Activated CD8-positive, alpha-beta memory T cell treated with anti-CD3 and anti-CD28 coated beads, Interleukin-2, amount 10 ng/mL, durations not matched to agents 7 days and 5 days (primary cell): ENCODE measurements at places on chromosomes 5 and 9. TPM values are rescaled to one million over a fixed set of nuclear protein-coding genes. Genes with fewer than 3 reads are reported as not detected.

Gene BARHL1
- not detected for total RNA-seq

GRCh38 chr5:168879331-168879730, 300.2 kb upstream of the PANK3 start:
- no peak for DNase-seq
- no peak overlapping the region for H3K4me3 ChIP-seq
- H3K4me1 ChIP-seq: no peaks in the 10 kb centered on the region
- peaks cover 11% of the 10 kb centered on the region for H3K27me3 ChIP-seq
- no peak overlapping the region for H3K27ac ChIP-seq

GRCh38 chr9:109456811-109457210, 41.3 kb downstream of the PTPN3 start:
- no peaks in the 10 kb centered on the region for H3K36me3 ChIP-seq
- no peak for DNase-seq
- no peak overlapping the region for H3K4me3 ChIP-seq
- peaks cover 19% of the 10 kb centered on the region for H3K4me1 ChIP-seq
- H3K27me3 ChIP-seq: peaks cover 30% of the 10 kb centered on the region

Gene PCDHGB2
- 0.67 TPM for total RNA-seq

GRCh38 chr9:8085986-8086385, 286.4 kb upstream of the DMAC1 start:
- H3K4me1 ChIP-seq: no peaks in the 10 kb centered on the region
- H3K4me3 ChIP-seq: no peak overlapping the region
- no peak for DNase-seq
- H3K27ac ChIP-seq: no peak overlapping the region
- H3K27me3 ChIP-seq: no peaks in the 10 kb centered on the region

Gene LRRC70
- total RNA-seq: 0.42 TPM

DNA sequence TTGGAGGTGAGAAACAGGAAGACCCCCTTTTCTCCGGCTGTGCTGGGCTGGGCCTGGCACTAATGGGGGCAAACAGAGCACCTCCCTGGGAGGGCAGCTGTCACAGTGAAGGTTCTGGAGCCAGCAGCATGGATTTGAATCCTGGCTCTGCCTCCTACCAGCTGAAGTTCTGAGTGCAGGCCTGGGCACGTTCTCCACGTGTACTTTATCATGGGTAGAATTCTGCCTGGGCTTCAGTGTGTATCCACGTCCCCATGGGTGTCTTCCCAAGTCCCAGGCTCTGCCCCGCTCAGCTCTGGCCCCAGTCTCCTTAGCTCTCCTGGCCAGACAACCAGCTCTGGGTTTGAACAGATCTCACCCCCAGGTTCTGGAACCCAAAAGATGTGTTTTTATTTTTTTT, 223.2 kb downstream of the PBX3 start:
- no peaks in the 10 kb centered on the region for H3K27me3 ChIP-seq
- no peaks in the 10 kb centered on the region for H3K36me3 ChIP-seq
- H3K4me3 ChIP-seq: no peak overlapping the region
- no peak overlapping the region for H3K27ac ChIP-seq

Gene BTNL8
- total RNA-seq: not detected

GRCh38 chr5:31232273-31232888, 38.9 kb downstream of the CDH6 start:
- no peak overlapping the region for H3K4me3 ChIP-seq
- H3K27me3 ChIP-seq: no peaks in the 10 kb centered on the region
- H3K36me3 ChIP-seq: no peaks in the 10 kb centered on the region
- DNase-seq: no peak
- no peaks in the 10 kb centered on the region for H3K4me1 ChIP-seq

- DNase-seq: peak; percentile 55
- H3K27me3 ChIP-seq: peaks cover 55% of the 10 kb centered on the region
- no peaks in the 10 kb centered on the region for H3K36me3 ChIP-seq
- H3K4me1 ChIP-seq: peaks cover 6% of the 10 kb centered on the region
- no peak overlapping the region for H3K27ac ChIP-seq
These were observed 337.4 kb upstream of the PUM3 start for GRCh38 chr9:3181049-3181953.

- H3K36me3 ChIP-seq: no peaks in the 10 kb centered on the region
- no peaks in the 10 kb centered on the region for H3K4me1 ChIP-seq
- H3K27me3 ChIP-seq: peaks cover 35% of the 10 kb centered on the region
- no peak overlapping the region for H3K4me3 ChIP-seq
- DNase-seq: no peak
These were observed 56.7 kb upstream of the CPLX2 start for GRCh38 chr5:175814691-175815090.

- peak; percentile 63 for DNase-seq
- peak overlapping the region; percentile 89 for H3K4me3 ChIP-seq
- H3K36me3 ChIP-seq: peaks cover 59% of the 10 kb centered on the region
- peaks cover 66% of the 10 kb centered on the region for H3K4me1 ChIP-seq
- peak overlapping the region; percentile 94 for H3K27ac ChIP-seq
These were observed 359 bp downstream of the PRELID1 start for GRCh38 chr5:177303925-177304391.

GRCh38 chr5:139974661-139975060, 68.4 kb downstream of the NRG2 start:
- H3K36me3 ChIP-seq: no peaks in the 10 kb centered on the region
- no peaks in the 10 kb centered on the region for H3K4me1 ChIP-seq
- peak; percentile 37 for DNase-seq
- H3K27ac ChIP-seq: no peak overlapping the region
- H3K27me3 ChIP-seq: peaks cover 37% of the 10 kb centered on the region

Gene WDR31
- 1.1 TPM for total RNA-seq

Gene CCNJL
- total RNA-seq: not detected

Gene GABRA1
- total RNA-seq: not detected

Gene CCNO
- total RNA-seq: 0.26 TPM

- peaks cover 25% of the 10 kb centered on the region for H3K36me3 ChIP-seq
- H3K27ac ChIP-seq: peak overlapping the region; percentile 13
- H3K27me3 ChIP-seq: no peaks in the 10 kb centered on the region
- H3K4me3 ChIP-seq: no peak overlapping the region
- peaks cover 68% of the 10 kb centered on the region for H3K4me1 ChIP-seq
These were observed 514.8 kb downstream of the RAB3C start for GRCh38 chr5:59097712-59098111.

Gene NUTM2F
- not detected for total RNA-seq

DNA sequence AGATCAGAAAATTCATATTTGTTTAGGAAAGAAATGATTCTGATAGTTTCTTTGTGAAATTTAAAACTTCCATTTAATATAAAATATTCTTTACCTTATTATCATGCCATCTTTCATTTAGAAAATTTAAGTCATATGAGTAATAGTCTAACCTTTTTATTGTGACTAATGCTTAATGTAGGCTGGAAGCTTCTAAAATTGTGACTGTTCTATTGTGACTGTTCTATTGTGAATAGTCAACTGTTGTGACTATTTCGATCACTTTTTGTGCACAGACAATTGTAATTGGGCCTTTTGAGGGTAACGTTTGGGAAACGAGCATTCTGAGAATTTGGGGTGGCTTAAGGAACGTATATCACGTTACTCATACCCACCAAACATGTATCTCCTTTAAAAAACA, 100.0 kb downstream of the PARP8 start:
- DNase-seq: no peak
- H3K27ac ChIP-seq: no peak overlapping the region
- H3K4me1 ChIP-seq: peaks cover 21% of the 10 kb centered on the region
- H3K4me3 ChIP-seq: no peak overlapping the region
- no peaks in the 10 kb centered on the region for H3K27me3 ChIP-seq

Gene ACTBL2
- total RNA-seq: not detected

DNA sequence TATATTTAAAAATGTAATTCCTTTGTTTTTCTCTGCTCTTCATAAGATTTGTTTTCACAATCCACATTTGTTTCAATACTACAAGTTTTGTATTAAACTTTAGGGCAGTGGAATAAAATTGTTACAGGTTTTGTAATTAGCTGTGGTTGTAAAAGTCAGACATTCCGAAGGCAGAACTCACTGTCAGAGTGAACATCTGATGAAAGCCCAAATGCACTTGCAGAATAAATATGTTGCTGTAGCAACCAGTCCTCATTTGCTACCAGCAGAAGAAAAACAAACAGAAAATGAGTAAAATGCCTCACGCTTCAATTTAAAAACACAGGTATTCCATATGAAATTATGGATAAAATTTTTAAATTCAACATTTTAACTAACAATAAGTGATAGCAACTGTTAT, 740.1 kb upstream of the FAM174A start:
- DNase-seq: no peak
- no peak overlapping the region for H3K4me3 ChIP-seq
- H3K36me3 ChIP-seq: no peaks in the 10 kb centered on the region
- H3K27ac ChIP-seq: no peak overlapping the region
- H3K27me3 ChIP-seq: no peaks in the 10 kb centered on the region
- H3K4me1 ChIP-seq: no peaks in the 10 kb centered on the region

DNA sequence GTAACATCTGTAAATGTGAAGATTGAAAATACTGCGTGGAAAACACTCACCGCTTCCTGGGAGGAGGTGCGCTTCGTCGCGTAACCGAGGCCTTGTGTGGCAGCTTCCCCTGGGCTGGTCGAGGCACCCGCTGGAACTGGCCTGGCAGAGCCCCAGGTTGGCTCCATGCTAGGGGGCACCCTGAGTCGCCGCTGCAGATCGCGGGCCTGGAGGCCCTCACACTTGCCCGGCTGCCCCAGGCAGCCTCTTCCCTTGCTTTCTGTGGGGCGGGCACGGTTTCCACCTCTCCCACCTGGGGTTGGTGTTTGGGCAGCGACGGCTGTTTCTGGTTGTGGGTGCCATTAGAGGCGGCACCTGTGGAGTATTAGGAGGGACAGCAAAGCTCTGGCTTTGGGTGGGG, 852 bp downstream of the ZNF354C start:
- peaks cover 54% of the 10 kb centered on the region for H3K36me3 ChIP-seq
- DNase-seq: no peak
- H3K27ac ChIP-seq: no peak overlapping the region

DNA sequence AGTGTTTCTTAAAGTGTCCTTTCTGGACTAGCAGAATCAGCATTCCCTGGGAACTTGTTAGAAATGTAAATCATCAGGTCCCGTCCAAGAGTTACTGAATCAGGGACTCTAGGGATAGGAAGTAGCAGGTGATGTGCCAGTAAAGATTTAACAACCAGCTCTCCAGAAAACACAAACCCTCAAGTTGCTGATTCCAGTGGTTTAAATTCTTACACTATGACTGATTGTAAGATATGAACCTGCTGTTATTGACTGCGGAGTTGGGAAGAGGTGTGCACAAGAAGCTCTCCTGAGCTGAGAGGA, 39.1 kb upstream of the BASP1 start:
- no peaks in the 10 kb centered on the region for H3K36me3 ChIP-seq
- H3K27me3 ChIP-seq: no peaks in the 10 kb centered on the region
- no peak for DNase-seq
- H3K4me3 ChIP-seq: no peak overlapping the region
- H3K27ac ChIP-seq: no peak overlapping the region

Gene PCDHA3
- not detected for total RNA-seq

DNA sequence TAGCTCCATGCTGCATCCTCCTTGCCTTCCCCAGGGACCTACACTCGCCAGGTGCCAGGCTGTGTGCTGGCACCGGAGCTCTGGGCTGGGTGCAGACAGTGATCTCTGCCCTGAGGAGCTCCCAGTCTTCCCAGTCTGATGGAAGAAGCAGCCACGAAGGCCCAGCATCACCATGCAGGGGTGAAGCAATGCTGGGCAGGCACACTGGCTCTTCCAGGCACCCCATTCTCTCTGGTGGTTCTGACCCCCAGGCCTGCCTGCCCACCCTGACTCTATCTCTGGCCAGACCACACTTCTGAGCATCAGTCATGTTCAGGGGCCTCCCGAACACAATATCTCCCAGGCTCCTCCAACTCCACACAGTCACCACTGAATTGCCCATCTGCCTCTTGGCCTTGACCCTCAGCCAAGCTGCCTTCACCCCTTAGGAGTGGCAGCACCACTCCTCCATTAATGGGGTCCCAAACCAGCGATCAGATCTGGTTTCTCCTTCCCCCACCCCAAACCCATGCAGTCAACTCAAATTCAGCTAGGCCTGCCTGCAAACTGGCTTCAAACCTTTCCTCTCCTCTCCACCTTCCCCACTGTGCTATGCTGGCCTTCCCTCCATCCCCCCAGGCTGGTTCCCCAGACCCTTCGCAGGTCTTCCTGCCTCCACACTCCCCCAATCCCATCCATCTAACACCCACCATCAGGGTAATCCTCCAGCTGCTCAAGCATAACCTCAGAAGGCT, 102.7 kb upstream of the MVB12B start:
- no peaks in the 10 kb centered on the region for H3K36me3 ChIP-seq
- no peaks in the 10 kb centered on the region for H3K4me1 ChIP-seq
- peaks cover 59% of the 10 kb centered on the region for H3K27me3 ChIP-seq
- H3K27ac ChIP-seq: no peak overlapping the region
- DNase-seq: no peak
- no peak overlapping the region for H3K4me3 ChIP-seq

GRCh38 chr5:175751369-175751768, 93.5 kb downstream of the HRH2 start:
- H3K36me3 ChIP-seq: no peaks in the 10 kb centered on the region
- no peak for DNase-seq
- no peak overlapping the region for H3K27ac ChIP-seq

GRCh38 chr5:158099571-158100105, 240.7 kb upstream of the CLINT1 start:
- H3K27ac ChIP-seq: no peak overlapping the region
- DNase-seq: no peak
- no peaks in the 10 kb centered on the region for H3K36me3 ChIP-seq
- no peak overlapping the region for H3K4me3 ChIP-seq
- H3K4me1 ChIP-seq: no peaks in the 10 kb centered on the region

DNA sequence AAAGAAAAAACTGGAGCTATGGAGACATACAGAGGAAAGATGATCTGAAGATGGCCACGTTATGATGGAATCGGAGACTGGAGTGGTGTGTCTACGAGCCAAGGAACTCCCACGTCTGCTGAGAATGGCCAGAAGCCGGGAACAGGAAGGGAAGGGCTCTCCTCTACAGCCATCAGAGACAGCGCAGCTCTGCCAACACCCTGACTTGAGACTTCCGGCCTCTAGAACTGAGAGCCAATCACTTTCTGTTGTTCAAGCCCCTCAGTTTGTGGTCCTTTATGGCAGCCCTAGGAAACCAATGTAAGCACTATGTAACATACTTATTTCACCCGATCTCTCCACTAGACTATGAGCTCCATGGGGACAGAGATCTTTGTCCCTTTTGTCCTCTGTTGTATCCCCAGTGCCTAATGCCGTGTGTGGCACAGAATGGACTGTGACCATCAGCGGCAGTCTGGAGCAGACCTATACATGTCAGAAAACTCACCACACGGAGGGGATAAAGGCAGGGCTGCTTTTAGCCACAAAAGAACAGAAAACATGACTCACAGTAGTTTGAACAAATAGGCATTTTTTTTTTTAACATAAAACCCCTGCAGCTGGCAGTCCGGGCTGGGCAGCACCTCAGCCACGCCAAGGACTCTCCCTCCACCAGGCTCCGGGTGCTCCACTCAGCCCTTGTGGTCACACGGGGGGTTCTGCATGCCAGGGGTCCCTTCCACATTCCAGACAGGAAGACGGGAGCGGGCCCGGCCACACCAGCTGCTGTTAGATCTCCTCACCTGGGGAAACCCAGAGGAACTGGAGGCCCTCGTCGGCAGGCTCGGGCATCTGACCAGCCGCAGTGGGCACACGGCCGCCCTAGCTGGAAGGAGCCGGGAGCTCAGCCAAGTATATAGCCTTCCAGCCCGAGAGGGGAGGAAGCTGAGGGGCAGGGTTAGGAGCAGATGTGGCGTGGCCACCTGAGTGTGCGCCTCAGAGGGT, 16.1 kb upstream of the MXD3 start:
- no peak for DNase-seq
- peak overlapping the region; percentile 76 for H3K27ac ChIP-seq
- H3K36me3 ChIP-seq: peaks cover 13% of the 10 kb centered on the region
- peaks cover 37% of the 10 kb centered on the region for H3K4me1 ChIP-seq
- H3K27me3 ChIP-seq: no peaks in the 10 kb centered on the region

GRCh38 chr5:170832241-170832640, 29.6 kb upstream of the RANBP17 start:
- H3K27ac ChIP-seq: no peak overlapping the region
- H3K4me1 ChIP-seq: no peaks in the 10 kb centered on the region
- no peaks in the 10 kb centered on the region for H3K36me3 ChIP-seq
- no peak for DNase-seq
